Activated gamma-delta T cell (primary cell): ENCODE measurements at places on chromosomes 13 and 19.
A peak's percentile ranks its signal among the peaks of the same experiment; 100 is the strongest.

- no peak for DNase-seq
These were observed 440.8 kb downstream of the TDRD3 start for GRCh38 chr13:60837806-60838205.

GRCh38 chr13:19695428-19695827 lies 62.0 kb downstream of the MPHOSPH8 start:
- no peak for DNase-seq

DNA sequence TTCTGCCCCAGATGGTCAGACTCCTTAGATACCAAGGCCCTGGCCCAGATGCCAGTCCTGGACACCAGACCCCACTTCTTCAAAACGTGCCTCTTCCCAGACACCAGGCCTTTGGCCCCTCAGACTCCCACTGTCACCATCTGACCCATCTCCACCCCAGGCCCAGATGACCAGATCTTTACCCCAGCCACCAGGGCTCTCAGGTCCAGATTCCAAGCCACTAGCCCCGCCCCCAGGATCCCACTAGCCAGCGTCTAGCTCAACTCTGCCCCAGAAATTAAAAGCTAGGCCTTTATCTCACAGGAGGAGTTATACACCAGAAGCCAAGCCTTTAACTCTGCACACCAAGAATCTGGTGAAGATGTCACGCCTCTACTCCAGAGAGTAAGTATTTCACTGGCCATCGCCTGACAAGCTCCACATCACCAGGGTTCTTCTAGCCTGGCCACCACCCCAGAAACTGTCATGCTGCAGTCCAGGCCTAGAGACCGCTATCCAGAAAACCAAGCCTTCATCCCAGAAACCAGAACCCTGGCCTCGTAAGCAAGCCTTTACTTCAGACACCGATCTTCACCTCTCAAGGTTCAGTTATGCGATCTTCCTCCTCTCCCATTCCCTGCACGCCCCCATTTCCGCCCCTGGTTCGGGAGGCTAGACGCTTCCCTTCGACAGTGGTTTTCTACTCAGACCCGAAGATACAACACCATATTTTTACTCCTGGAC lies 595 bp downstream of the XAB2 start:
- no peak for DNase-seq

GRCh38 chr13:32126756-32127155 lies 95.2 kb downstream of the FRY start:
- DNase-seq = no peak

DNA sequence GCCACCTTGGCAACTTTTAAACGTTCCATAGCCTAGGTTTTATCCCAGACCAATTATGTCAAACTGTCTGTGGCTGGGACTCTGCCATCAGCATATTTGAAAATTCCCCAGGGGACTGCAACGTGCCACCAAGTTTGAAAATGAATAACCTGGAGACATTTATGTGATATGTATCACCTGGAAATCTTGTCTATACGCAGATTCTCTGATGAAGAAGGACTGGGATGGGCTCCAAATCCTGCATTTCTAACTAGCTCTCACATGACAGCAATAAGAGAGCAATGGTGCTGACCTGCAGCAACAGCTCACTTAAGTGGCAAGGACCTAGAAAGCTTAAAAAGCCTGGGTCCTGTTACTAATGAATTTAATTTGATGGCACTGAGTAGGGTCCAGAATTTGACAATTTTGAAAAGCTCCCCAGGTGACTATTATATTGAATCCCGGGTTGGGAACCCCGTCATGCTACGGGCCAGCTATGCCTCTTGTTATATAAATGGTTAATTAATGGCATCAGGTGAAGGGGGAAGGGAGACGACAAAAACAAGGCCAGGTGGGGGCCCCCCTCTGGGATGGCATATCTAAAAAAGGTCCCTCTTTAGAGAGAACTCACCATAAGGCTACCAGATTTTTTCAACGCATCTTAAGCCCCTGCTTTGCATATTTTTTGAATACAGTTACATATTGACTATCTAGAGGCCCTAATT lies 213.7 kb downstream of the ZIC5 start:
- DNase-seq = no peak

GRCh38 chr13:47179321-47179720 lies 282.5 kb upstream of the HTR2A start:
- DNase-seq = no peak

DNA sequence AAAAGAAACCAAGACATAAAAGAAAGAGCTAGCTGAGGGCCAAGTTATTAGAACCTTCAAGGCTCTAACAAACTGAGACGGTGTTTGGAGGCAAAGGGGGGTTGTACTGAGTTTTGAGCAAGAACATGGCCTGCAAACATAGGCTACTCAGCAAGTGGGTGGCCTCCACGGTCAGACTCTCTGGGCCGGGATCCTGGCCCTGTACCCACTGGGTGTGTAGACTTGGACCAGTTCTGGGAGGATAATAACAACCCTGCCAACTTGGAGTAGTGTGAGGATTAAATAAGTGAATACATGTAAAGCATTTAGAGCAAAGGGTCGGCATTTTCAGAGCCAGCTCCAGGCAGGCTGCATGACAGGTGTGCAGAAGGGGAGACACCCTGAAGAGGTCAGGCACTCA lies 56.1 kb upstream of the TNFRSF19 start:
- no peak for DNase-seq

DNA sequence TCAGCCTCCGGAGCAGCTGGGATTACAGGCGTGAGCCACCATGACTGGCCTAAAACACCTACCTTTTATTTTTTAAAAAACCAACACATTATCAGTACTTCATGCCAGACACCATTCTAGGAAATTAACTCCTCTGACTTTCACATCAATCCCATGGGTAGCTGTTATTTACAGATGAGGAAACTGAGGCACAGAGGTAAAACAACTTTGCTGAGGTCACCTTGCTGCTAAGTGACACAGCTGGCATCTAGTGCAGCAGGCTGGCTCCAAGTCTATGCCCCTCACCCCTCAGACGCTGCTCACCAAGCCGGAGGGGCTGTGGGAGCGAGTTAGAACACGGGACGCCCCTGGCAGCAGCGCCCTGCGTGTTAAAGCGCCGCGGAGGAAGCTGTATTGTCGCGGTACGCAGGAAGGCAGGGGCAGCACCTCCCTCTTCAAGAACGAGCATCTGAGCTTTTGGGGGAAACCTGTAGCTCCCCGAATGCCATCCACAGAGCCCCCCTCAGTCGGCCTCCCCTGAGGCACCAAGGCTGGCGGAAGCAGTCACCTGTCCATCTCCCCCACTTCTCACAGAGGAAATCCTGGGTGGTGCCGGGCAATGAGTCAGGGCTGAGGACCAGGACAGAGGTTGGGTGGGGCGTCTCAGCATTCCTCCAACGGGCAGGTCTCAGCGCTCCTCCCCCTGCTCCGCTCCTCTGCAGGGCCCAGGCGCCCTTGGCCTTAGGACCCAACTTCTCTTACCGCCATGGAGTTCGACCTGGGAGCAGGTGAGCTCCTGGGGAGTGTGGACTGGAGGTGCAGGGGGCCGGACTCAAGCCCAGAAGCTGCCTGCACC lies at the start of gene C19orf33:
Gene C19orf33 (plus strand): TSS at position 735 of the 835 bp plus-strand sequence. CDS start 11 bp downstream, at position 746.
- no peak for DNase-seq

DNA sequence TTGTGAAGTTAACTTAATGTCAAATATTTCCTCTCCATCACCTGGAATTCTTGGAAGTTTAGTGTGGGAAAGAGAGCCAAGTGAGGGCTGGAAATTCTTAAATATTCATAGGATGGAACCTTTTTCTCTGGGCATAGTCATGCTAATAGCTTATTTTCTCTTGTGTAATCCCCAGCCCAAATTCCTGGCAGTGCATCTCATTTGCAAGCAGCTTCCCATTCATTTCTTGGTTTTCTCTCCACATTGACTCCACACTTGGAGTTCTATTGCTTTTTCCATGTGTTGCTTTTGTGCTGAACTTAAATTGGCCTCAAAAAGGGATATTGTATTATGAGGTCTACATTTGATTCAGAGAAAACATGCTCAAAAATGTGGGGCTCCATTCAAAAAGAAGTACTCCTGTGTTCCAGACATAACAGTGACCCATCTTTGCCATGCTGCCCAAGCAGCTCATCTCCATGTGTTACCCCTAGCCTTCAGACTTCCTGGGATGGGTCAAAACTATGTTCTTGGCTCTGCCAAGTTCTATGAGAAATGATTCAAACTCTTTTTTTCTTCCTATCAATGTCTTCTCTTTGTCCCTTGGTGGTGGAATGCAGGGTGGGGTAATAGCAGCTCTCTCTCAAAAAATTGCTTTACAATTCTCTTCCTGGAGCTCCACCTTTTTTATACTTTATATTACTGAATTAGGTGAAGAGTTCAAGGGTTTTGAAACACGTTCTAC lies 2471.5 kb downstream of the PCDH9 start:
- DNase-seq = no peak

DNA sequence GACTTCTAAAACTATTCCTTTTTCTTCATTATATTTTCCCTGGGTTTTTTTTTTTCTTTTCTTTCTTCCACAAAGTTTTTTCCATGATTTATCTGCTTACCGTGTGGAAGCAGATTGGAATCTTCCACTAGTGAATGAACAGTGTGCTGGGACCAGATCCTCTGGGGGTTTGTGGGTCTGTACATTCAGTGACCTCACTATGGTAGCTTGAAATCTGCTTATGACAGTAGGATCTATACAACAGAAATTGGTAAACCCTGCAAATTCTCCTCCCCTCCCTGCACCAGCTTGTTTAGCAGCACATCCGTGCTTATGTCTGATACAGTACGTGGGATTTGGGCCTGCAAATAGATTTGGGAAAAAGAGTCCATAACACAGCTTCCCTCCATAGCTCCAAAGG lies 26.0 kb upstream of the MAB21L1 start:
- no peak for DNase-seq

- DNase-seq = no peak
These were observed 54.8 kb upstream of the ZNF536 start for GRCh38 chr19:30317403-30317802.

- no peak for DNase-seq
These were observed 135.0 kb downstream of the KDM4B start for GRCh38 chr19:5103812-5104410.

DNA sequence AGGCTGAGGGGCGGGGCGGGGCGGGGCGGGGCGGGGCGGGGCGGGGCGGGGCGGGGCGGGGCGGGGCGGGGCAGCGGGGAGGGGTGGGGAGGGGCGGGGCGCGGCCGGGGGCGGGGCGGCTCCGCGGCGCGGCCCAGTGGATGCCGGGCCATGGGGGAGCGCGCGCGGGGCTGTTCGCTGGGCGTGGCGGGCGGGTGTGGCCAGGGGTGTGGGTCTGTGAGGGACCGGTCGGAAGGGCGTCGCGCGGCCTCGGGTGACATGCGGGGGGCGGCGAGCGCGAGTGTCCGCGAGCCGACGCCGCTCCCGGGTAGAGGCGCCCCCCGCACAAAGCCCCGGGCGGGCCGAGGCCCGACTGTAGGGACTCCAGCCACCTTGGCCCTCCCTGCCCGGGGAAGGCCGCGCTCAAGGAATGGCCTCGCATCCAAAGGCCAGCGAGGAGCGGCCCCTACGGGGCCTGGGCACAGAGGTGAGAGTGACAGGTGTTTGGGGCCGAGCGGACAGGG lies at the start of gene ZFP28:
Gene ZFP28 (plus strand): TSS at position 188 of the 503 bp plus-strand sequence. CDS start 71 bp downstream, at position 259.
- peak; percentile 27 for DNase-seq

- no peak for DNase-seq
These were observed 233.9 kb downstream of the ZIC5 start for GRCh38 chr13:99737481-99738245.

DNA sequence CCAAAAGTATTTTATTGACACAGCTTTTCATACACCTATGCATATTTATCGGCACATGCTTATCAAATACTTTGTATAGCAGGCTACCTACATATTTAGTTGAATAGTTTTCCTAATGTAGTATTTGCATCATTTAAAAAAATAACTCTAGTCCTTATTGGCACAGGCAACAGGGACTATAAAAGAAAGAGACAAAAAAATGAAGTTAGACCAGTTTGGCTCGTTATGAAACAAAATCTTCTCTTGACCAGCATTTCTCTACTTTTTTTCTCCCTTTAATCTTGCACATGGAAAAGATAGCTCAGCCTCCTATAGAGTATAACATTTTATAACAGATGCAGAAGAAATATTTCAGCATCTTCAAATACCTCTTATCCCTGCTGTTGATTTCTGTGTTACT lies 794.8 kb upstream of the MIR17HG start:
- DNase-seq = no peak

DNA sequence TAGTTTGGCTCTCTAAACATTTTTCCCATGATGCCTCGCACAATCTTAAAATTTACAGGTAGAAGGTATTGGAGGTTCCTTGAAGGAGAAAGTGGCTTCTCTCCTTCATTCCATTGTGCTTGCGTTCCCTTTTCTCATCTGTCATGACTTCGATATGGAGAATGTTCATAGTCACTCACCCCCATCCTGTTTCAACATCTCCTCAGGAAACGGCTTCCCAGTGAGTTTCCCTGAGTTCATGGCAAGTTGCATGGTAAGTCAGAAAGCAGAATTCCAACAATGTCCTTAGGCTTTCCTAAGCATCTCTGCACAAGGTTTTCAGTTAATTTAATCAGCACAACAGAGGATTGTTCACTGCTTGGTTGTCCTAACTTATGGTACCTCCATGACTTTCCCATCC lies 581.8 kb upstream of the SLITRK5 start:
- DNase-seq = no peak

DNA sequence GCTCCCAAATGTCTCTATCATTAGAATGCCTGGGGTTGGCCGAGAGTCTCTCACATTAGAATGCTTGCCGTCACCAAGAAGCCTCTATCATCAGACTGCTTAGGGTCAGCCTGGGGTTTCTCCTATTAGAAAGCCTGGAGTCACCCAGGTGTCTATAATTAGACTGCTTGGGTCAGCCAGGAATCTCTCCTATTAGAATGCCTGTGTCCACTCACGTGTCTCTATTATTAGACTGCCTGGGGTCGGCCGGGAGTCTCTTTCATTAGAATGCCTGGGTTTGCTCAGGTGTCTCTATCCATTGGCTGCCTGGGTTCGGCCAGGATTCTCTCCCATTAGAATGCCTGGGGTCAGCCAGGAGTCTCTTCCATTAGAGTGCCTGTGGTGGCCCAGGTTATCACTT lies 1453.1 kb downstream of the UQCRFS1 start:
- no peak for DNase-seq

DNA sequence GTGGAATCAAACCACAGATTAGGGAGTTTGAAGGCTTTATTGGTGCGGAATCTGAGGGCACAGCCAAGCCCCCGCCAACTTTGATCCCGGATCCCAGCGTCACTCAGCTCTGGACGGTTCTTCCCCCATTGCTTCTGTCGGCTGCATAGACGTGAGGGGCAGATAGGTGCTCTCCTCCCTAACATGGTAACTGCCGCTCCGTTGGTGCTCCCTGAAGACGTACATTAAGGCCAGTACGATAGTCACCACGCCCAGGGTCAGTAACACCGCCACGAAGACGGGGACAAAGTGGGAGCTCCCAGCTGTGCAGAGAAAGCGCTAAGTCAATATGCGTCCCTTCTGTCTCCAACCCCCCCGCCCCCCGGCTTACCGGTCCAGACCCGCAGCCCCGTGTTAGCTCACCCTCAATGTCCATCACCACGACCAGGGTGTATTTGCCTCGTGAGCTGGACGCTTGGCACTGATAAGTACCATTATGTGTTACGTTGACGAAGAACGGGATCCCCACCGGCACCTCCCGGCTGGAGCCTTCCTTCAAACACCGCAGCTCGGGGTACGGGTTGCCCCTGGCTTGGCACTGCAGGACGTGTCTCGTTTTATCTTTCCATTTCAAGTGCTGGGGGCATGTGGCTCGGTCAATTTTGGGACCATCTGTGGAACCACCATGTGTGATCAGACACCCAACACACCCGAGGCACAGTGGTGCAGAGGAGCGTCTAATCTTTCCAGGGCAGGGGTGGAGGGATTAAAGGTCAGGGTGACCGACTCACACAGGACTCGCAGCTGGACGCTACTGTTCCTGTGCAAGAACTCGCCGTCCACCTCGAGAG lies 644 bp upstream of the RAVER1 start:
- no peak for DNase-seq

GRCh38 chr19:28876609-28877123 lies 336.3 kb downstream of the UQCRFS1 start:
- DNase-seq = no peak

- no peak for DNase-seq
These were observed 2318.0 kb downstream of the PCDH9 start for GRCh38 chr13:64912141-64912540.
